ENCODE measurements at places on chromosomes 6 and 20.

GRCh38 chr20:43821795-43822194, 92.9 kb upstream of the TOX2 start:
- DNase-seq: no peak

- no peak for DNase-seq
These were observed 32.8 kb downstream of the PPP1R14C start for GRCh38 chr6:150175586-150176151.

- no peak for DNase-seq
These were observed 1100.6 kb upstream of the CITED2 start for GRCh38 chr6:140475086-140475485.

GRCh38 chr6:14997507-14997906, 248.4 kb upstream of the JARID2 start:
- DNase-seq: no peak

DNA sequence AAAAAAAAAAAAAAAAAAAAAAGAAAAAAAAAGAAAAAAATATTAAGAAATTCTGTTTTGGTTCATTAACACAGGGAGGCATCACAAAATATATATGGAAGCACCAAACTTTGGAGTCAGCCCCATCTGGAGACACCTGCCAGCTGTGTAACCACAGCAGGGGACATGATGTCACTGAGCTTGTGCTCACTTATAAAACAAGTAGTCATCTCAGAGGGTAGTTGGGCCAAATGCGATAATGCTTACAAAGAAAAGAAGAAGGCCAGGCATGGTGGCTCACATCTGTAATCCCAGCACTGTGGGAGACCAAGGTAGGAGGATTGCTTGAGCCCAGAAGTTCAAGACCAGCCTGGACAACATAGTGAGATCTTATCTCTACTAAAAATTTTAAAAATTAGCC, 1.1 kb upstream of the BNIP5 start:
- no peak for DNase-seq

DNA sequence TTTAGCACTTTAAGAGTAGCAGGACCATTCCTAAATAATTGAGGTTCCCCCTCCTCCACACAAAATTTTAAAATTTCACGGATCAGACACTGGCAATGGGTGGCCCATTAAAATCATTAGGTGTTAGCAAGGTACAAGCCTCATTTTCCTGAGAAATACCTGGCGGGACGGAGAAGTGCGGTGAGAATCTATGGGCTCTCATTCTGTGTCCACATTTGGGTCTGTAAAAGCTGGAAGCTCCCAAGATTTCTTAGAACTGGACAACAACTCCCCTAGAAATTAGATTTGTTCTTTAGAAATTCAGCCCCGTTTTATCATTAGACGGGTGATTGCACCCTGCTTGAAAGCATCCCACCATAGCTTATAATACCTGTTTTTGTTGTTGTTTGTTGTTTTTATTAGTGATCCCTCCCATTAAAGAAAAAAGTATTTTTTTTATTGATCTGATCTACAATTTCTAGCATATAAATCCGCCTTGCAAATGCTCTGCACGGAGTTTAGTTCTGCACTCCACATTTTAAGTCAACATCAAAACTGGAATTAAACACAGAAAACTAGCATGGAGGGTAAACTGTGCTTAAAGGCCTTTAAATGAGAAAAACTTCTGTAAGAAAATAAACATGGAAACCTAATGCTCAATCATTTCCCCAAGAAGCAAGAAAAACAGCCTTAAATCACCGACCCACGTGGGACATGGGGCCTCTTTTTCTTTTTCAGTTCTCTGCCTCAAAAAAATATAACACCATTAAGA, 5.7 kb downstream of the SIM1 start:
- no peak for DNase-seq

GRCh38 chr6:23873161-23873560, 252.9 kb upstream of the NRSN1 start:
- no peak for DNase-seq

DNA sequence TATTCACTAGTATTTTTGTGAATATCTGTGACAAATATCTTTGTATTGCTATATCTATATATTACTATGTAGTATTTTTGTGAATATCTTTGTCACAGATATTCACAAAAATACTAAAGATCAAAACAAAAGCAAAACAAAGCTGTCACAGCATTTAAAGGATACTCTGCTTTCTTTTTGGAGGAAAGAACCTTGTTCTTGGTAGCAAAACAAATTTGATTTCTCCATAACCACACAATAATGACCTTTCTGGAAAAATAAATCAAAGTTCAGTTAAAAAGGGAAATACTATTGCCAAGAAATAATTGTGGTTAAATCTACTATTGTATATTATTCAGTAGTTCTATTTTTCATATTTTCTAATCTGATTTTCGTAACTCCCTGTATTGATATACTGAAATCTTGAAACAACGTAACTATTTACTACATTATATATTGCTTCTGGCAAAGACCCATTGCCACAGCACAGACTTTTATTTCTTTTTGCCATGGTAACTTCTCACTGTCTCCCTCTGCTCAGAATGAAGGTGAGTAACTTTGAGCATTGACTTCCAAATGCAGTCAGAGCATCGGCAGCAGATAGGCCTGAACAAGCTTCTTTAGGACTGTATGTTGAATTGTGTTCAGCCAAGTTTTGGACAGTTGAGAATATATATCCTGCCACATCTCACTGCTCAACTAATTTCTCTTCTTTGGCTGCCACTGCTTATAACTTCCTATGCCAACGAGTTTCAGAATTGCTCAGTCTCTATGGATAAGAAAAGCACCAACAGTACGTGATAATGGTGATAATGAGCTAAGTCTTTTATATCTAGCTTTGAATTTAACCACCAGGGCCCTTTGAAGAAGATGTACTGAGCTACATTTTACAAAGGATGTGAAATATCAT, 1097.2 kb upstream of the GJE1 start:
- no peak for DNase-seq

- no peak for DNase-seq
These were observed 22.7 kb upstream of the MCM3 start for GRCh38 chr6:52306972-52307870.

GRCh38 chr6:1590580-1590979, 19.1 kb upstream of the FOXC1 start:
- DNase-seq: no peak

DNA sequence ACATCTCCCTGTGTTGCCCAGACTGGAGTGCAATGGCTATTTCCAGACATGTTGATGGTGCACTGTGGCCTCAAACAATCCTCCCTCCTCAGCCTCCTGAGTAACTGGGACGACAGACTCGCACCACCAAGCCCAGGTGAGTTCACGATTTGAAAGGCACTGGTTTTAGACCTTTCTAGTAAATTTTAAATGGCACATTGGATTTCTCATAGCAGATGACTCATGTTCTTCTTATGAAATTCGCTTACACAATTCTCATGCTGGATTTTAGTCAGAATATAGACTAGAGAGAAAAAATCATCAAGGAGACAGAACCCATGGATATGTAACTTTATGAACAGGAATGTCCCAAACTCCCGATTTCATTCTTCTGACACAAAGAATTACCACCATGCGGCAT, 18.1 kb upstream of the PXDC1 start:
- DNase-seq: no peak

- DNase-seq: peak; percentile 32
These were observed 10.2 kb upstream of the CST5 start for GRCh38 chr20:23889775-23890187.

- no peak for DNase-seq
These were observed 18.7 kb downstream of the IL20RA start for GRCh38 chr6:137025786-137026730.

DNA sequence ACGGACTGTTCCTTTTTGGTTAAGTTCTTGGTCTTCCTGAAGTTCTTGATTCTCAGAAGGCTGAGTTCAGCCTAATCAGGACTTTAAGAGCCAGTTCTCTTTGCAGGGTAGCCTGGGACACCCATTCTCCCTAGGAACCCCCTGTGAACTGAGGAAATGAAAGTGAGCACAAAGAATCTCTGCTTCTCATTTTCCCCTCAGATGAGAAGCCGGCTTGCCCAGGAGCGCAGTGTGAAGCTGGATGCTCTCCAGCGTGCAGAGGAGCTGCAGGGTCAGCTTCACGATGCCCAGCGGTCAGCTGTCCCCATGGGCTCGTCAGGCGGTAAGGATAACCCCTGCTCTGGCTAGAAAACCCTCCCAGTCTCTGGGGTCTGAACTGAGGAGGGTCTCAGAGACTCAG, 34.0 kb downstream of the CD164 start:
- no peak for DNase-seq

- no peak for DNase-seq
These were observed 30.8 kb downstream of the LAMA5 start for GRCh38 chr20:62336329-62336728.

GRCh38 chr6:42095094-42095493, 44.8 kb downstream of the TAF8 start:
- DNase-seq: no peak

DNA sequence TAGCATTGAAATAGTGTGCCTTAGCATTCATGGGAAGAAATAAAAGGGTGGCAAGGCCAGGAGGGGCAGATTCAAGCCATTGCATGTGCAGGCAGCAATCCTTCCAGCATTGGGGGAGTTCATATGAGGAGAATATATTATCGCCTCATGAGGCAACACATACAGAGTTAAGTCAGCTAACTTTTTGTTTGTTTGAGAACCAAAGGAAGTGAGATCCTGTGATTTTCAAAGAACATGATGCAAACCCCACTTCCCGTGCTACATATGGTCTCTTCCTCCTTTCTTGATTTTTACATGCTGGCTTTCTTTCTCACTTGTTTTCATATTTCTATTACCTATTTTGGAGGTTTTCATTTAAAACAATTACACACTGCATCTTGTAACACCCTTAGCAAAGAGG, 579.7 kb upstream of the ARID1B start:
- no peak for DNase-seq

GRCh38 chr6:140540743-140541142, 1166.3 kb upstream of the CITED2 start:
- DNase-seq: no peak

DNA sequence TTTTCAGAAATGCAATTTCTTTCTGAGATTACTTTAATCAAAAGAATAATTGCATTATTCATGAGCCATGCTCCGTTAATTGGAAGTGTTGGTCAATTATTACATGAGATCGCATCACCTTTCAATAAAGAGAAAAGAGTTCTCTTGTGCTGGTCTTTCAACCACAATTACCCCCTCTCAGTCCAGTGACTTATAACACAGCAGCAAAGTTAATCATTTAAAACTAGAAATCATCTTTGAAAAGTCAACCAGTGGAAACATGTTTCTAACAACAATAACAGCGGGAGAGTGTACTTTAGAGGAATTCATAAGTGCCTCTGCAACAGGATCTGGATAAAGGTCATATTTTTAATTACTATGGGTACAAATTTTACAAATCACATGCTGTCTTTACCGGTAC, 384.4 kb upstream of the AGPAT4 start:
- no peak for DNase-seq

DNA sequence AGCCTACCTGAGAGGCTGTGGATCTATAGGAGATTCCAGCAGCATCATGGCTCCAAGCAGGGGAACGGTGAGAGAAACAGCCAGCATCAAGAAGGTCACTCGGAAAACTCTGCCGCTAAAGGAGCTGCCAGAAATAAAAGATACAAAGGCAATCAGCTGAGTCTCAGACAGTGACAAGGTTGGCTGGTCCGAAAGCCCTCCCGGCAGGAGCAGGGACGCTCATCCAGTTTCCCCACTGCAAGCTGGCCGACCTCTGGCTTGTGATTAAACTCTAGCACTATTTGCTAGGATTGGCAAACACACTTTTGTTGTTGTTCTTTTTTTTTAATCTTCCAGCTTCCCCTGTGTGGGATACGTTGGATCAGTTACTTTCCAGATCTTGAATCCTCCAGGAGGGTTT, 8.7 kb downstream of the APMAP start:
- no peak for DNase-seq

DNA sequence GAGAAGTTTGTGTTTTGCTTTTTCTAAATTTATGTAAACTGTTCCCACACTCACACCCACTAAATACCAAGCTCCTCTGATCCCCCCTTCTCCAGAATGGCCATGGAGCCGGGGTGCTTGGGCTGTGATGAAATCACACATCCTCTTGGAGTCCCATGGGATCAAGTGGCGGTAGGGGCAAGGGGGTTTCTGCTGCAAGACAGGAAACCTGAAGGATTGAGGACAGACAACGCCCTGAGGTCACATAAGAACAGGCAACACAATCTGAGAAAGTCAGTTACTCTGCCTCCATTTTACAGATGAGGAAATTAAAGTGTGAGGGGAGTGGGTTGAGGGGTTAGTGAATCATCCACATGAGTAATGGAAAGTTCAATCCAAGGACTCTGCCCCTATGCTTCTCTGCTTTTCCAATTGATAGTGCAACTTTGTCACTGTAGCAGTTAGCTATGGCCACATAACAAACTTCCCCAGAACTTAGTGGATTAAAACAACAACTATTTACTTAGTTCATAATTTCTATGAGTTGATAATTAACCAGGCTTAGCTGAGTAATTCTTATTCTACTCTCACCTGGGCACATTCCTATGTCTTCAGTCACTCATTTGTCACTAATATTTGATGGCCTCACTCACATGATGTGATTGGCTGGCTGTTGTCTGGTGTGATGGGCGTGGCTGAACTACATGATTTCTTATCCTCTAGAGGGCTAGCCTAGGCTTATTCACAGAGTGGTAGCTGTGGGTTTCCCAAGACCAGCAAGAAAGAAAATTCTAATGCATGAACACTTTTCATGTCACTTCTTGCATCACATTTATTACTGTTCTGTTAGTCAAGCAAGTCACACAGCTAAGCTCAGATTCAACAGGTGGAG, 311.1 kb upstream of the RNF24 start:
- DNase-seq: no peak

DNA sequence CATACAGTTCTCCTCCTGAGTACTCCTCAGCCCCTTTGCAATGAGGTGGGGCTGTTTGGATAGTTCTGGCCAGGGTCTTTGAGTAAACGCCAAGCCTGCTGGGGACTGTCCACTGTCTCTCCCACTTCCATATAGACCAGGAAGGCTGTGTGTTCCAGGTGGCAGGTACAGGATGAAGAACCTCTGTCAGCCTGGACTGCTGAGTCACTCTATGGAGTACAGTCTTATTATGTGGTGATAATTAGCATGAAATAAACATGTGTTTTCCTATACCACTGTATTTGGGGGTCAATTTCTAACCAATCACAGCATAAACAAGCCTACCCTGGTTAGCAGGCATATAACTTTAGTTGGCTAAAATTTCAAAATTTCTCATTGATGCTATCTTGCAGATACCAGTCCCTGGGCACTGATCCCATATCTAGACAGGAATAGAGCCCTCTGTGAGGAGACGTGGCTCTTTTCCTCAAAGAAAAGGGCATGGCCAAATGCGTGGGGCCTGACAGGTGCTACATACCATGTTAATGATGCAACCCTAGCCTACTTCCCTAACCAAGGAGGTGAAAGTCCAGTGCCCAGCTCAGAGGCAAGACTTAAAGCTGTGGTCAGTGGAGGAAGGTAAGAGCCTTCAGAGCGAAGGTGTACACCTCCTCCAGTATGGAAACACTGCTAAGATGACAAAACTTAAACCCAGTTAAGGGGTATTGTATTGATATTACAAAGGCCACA, 4.5 kb upstream of the ALDH8A1 start:
- DNase-seq: no peak

GRCh38 chr6:106637717-106638341, 8.5 kb downstream of the QRSL1 start:
- DNase-seq: no peak
